Activated T-helper 17 cell treated with anti-CD3 and anti-CD28 coated beads, Interleukin-2, amount 50 U/mL, for 72 hours (primary cell): ENCODE measurements at places on chromosomes 4 and X. TPM values are rescaled to one million over a fixed set of nuclear protein-coding genes. Genes with fewer than 3 reads are reported as not detected.

DNA sequence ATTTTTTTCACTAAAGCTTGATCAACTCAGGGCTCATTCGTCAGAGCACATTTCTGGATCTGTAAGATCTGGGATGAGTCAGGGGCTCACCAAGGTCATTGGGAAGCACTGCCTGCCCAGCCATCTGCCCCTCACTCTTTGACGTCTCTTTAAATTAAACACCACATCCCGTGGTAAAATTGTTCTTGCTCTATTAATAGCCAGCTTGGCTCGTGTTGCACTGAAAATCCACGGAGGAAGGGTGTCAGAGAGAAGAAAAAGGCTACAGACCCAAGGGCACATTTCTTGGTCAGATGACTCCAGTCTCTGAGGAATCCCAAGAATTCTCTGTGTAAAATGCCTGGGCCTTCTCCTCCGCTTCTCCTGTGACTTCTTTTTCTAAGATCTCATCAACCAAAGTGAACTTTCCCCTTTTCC is 45.7 kb upstream of the GATB start:
- no peak for ATAC-seq

DNA sequence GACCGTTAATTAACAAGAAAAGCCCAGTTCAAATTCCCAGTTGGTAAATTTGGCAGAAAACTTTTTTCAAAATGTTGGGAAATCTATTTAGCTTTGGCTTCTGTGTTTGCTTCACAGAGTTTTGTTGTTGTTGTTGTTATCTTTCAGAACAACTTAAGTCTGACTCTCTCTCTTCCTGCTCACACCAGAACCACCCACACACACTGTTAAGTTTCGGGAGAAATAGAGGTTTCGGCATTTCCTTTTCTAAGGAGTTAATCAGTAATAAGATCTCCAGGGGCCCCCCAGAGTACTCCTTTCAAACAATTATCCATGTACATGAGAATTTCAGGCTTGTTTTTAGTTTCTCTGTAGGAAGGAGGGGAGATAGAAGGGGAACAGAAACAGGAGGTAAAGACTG is 106.2 kb upstream of the PTCHD1 start:
- no peak for ATAC-seq

- peak; percentile 91 for ATAC-seq
Observed at GRCh38 chr4:118850488-118851173, 14.7 kb upstream of the SEC24D start.

DNA sequence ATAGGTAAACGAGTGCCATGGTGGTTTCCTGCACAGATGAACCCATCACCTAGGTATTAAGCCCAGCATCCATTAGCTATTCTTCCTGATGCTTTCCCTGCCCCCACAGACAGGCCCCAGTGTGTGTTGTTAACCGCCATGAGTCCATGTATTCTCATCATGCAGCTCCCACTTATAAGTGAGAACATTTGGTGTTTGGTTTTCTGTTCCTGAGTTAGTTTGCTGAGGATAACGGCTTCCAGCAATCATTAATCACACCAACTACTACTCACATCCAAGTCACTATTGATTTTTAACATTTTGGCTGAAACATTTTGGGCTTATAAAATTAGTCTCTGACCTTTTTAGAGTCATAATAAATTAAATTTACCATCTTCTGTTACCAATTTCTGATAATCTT is 205.3 kb downstream of the SPOCK3 start:
- no peak for ATAC-seq

DNA sequence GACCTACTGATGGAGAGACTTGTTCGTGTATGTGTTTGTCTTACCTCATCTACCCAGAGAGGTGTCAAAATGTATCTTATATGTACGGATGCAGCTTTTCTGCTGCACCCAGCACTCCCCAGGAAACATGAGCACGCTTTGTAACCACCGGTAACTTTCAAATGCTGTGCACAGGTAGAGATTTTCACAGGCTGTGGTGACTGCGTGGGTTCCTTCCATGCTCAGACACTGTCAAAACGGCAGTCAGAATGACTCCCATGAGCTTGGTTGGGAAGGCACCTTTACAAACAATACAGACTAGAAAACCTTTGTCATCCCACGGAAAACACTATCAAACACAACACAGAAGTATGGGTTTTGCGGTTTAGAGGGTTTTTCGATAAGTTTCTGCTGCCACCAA is 28.2 kb downstream of the F11 start:
- ATAC-seq: peak; percentile 52

- ATAC-seq: no peak
Observed at GRCh38 chr4:91089178-91089577, 962.0 kb downstream of the CCSER1 start.

DNA sequence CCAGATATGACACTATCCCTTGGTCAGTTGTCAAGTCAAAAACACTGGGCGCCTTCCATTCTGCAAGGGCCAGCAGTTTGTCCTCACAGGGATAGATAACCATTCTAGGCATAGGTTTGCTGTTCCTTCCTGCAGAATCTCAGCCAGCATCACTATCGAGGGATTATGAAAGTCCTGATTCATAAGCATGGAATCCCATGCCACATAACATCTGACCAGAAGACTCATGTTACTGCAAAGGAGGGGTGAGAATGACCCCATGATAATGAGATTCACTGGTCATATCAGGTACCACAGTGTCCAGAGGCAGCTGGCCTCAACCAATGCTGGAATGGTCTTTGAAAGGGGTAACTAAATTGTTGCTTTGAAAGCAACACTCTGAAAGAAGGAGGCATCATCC is 84.7 kb downstream of the OTC start:
- no peak for ATAC-seq

GRCh38 chr4:61628727-61629126 is 428.6 kb downstream of the ADGRL3 start:
- ATAC-seq: no peak

DNA sequence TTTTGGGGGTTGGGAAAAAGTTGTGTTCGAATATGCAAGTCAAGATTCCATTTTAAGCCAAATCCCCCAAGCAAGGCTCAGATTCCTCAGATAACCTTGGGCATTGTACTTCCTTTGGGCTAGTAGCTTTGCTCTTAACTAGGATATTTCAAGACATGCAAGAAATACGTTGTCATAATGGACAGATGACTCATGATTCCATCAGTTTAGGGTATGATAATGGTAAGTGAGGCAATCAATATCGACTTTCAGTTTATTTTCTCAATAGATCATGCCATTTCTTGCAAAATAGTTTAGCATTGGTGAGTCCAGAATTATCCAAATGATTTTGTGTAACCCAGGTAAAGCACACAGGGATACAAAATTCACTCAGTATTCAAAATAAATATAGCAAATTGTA is 25.4 kb downstream of the CFAP299 start:
- ATAC-seq: no peak

- ATAC-seq: peak; percentile 60
Observed at GRCh38 chr4:75916091-75916661, 13.9 kb upstream of the PPEF2 start.

GRCh38 chr4:45131020-45131419 is 404.7 kb upstream of the GNPDA2 start:
- no peak for ATAC-seq

KCND1 gene
- 7.2 TPM for total RNA-seq

INTU gene
- 0.15 TPM for total RNA-seq

SOX3 gene
- not detected for total RNA-seq

PIN4 gene
- total RNA-seq: 4.4 TPM

FRMD7 gene
- total RNA-seq: not detected

FNIP2 gene
- 33.4 TPM for total RNA-seq

SH3D19 gene
- total RNA-seq: not detected

TRIM60 gene
- total RNA-seq: not detected
